Mesothelial cell of epicardium (in vitro differentiated cells): ENCODE measurements at places on chromosomes 5 and 9. TPM values are rescaled to one million over a fixed set of nuclear protein-coding genes. Genes with fewer than 3 reads are reported as not detected.

The LCN1 gene
- total RNA-seq = not detected in 3 replicates

The DMRT3 gene
- total RNA-seq = 2.1 to 3.3 TPM (median 2.5 TPM) in 3 replicates

The PSD2 gene
- total RNA-seq = 0.78 to 0.95 TPM (median 0.86 TPM) in 3 replicates

The TGFBI gene
- 339 to 354 TPM (median 345 TPM) in 3 replicates for total RNA-seq

The KIAA0825 gene
- total RNA-seq = 5.3 to 5.6 TPM (median 5.4 TPM) in 3 replicates

The SHB gene
- total RNA-seq = 33.7 to 35.5 TPM (median 35.4 TPM) in 3 replicates

The ROPN1L gene
- 0.23 to 0.45 TPM in 2 of 3 replicates, not detected in the other for total RNA-seq

DNA sequence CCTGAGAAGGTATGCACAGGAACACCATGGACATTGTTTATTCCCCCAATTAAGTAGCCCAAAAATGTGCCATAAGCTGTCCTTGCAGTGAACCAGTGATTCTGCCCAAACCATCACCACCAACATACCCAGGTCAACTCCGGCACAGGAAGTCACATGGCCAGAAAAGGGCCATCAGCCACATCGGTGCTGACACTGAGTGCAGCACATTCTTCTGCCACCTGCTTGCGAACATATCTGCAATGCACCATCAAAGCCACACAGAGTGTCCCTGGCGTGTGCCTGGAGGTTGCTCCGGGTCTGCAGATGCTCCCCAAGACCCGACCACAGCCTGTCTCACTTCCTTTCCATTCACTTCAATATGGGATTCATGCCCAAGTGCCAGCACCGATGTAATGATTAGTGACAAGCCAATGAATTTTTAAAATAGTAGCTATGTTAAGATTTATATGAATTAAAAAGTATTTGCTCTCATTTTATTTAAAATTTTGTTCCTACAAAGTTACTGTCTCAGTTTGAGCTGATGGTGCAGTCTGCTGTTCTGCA lies 37.6 kb downstream of the SYK start:
- no peak overlapping the region for H3K27ac ChIP-seq
- no peaks in the 10 kb centered on the region for H3K4me1 ChIP-seq
- H3K36me3 ChIP-seq = no peaks in the 10 kb centered on the region
- H3K27me3 ChIP-seq = no peaks in the 10 kb centered on the region

DNA sequence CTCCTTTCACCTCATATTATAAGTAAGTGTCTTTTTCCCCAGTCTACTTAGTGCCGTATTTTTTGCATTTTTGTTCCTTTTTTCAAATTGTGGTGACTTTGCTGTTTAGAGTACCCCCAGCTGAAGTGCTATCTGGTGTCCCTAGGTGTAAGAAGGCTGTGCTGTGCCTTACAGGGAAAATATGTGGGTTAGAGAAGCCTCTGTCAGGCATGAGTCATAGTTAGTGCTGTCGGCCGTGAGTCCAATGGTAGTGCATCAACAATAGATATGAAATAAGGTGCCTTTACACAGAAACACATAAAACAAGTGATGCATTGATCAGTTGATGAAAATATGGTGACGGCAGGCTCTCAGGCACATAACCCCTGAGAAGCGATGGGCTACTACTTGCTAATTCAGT lies 20.1 kb downstream of the SYK start:
- H3K36me3 ChIP-seq = peaks cover 5% of the 10 kb centered on the region
- H3K4me3 ChIP-seq = no peak overlapping the region
- H3K4me1 ChIP-seq = no peaks in the 10 kb centered on the region
- peaks cover 7% of the 10 kb centered on the region for H3K27me3 ChIP-seq
- DNase-seq = no peak
- no peak overlapping the region for H3K27ac ChIP-seq

DNA sequence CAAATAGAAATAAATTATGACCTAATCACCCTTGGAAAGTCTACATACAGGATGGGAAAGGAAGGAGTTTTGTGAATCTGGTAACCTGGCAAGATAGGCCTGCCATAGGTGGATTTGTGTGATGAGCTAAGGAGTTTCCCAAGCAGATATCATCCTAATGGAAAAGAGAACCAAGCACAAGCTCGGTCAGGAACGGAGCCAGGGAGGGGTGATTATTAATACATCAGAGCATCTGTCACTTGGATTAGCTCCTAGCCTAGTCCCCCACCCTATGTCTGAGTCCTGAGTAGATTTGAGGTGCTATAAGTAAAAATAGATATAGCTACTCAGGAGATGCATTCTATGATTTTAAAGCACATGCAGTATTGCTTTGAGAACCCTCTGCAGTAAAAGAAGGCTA lies 57.3 kb upstream of the SMARCA2 start:
- H3K27ac ChIP-seq = no peak overlapping the region
- no peaks in the 10 kb centered on the region for H3K36me3 ChIP-seq
- no peak overlapping the region for H3K4me3 ChIP-seq
- no peaks in the 10 kb centered on the region for H3K27me3 ChIP-seq
- DNase-seq = no peak

DNA sequence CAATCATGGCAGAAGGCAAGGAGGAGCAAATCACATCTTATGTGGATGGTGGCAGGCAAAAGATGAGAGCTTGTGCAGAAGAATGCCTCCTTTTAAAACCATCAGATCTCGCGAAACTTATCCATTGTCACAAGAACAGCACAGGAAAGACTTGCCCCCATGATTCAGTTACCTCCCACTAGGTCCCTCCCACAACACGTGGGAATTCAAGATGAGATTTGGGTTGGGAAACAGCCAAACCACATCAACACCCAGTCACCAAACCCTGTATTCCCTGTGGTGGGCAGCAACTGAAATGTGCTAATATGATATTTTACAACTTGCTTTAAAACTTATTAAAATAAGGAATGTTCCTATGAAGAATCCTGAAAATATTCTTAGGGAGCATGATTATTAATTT lies 54.2 kb downstream of the RASGRF2 start:
- DNase-seq = no peak
- no peak overlapping the region for H3K4me3 ChIP-seq
- peaks cover 2% of the 10 kb centered on the region for H3K36me3 ChIP-seq
- no peak overlapping the region for H3K27ac ChIP-seq

DNA sequence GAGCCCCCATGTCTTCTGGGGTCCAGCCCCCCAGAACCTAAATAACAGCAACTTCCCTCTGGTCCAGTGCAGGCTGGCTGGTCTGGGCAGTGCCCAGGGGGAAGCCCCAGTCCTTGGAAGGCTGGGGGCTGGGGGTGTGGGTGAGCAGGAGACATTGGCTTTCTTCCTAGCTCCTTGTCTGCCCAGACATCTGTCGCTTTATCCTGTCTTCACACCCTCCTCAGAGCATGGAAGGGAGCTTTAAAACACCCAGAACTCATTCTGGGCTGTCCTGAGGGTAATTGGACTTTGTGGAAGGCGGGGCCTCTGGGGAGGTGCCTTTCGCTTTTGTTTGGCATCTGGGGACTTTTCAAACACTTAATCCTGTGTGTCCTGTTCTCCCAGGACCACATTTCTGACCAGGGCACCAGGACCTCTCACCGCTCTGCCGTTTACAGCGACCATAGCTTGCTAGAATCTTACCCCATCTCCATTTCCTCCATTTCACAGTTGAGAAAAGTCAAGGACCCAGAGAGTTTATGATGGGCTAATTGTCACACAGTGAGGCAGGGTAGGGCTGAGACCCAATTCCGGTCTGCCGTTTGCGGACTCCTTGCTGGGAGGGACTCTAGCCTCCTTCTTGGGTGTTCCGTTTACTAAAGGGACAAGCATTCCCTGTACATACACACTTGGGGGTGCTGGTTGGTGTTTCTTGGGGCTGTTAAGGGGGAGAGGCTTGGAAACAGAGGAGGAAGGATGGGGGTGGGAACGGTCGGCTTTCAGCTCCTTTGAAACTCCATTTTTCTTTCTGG lies 1.1 kb downstream of the GSN start:
- peak overlapping the region; percentile 84 for H3K27ac ChIP-seq
- H3K27me3 ChIP-seq = peaks cover 11% of the 10 kb centered on the region
- peaks cover 42% of the 10 kb centered on the region for H3K4me1 ChIP-seq

DNA sequence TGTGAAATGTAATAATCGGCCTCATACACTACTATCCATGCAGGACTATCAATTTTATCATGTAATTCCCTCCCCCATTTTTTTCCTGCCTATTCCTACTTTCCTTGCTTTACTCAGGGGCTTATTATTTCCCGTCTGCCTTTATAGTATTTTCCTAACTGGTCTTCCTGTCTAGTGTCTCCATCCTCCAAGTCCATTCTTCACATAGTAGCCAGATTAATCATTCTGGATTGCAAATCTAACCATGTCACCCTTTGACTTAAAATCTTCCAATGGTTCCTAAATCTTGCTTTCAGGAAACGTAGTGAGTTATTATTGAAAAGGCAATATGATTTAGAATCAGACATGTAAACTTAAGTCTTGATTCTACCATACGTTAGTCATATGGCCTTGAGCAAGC lies 307.4 kb upstream of the HAPLN1 start:
- H3K4me1 ChIP-seq = no peaks in the 10 kb centered on the region
- no peak for DNase-seq
- H3K36me3 ChIP-seq = peaks cover 4% of the 10 kb centered on the region
- H3K27me3 ChIP-seq = no peaks in the 10 kb centered on the region
- no peak overlapping the region for H3K27ac ChIP-seq
- no peak overlapping the region for H3K4me3 ChIP-seq

GRCh38 chr5:181076920-181077319 lies 36.9 kb downstream of the BTNL9 start:
- H3K27ac ChIP-seq = no peak overlapping the region
- DNase-seq = no peak
- no peak overlapping the region for H3K4me3 ChIP-seq
- H3K36me3 ChIP-seq = no peaks in the 10 kb centered on the region
- H3K4me1 ChIP-seq = no peaks in the 10 kb centered on the region

DNA sequence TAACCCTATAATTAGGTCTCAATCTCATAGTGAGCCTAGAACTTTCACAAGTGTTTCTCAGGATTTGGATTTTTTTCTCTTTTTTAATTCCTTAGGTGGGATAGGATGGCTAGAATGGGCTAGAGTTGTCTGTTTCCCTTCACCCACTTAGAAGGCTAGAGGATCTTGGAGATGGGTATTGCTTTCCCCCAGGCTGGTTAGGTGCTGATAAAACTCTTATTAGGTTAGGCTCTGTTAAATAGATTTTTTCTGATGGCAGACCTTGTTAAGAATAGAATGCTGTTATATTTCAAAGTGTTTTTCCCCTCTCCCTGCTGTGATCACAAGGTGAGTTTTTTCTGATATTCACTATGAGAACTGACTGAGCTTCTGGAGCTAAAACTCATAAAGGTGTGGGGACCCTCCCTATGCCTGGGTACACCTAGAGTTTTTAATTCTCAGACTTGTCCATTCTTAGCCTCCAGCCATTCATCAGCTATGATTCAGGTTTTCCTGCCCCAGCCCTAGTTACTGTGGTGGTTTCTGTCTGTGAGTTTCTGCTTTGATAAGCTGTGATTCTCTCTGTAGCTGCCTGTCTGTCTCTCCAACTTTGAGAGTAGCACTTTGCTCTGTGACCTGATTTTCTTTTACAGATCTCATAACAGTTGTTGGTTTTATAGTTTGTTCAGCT lies 132.4 kb downstream of the HACD4 start:
- H3K4me1 ChIP-seq = peaks cover 11% of the 10 kb centered on the region
- no peak overlapping the region for H3K4me3 ChIP-seq
- peak overlapping the region; percentile 24 for H3K27ac ChIP-seq
- no peak for DNase-seq
- H3K36me3 ChIP-seq = peaks cover 15% of the 10 kb centered on the region

GRCh38 chr5:9411142-9411541 lies 134.7 kb downstream of the SEMA5A start:
- peaks cover 2% of the 10 kb centered on the region for H3K4me1 ChIP-seq
- H3K27me3 ChIP-seq = no peaks in the 10 kb centered on the region
- no peak overlapping the region for H3K4me3 ChIP-seq
- H3K36me3 ChIP-seq = no peaks in the 10 kb centered on the region
- no peak for DNase-seq
- H3K27ac ChIP-seq = no peak overlapping the region

- peak; percentile 61 for DNase-seq
- H3K27ac ChIP-seq = no peak overlapping the region
- peaks cover 26% of the 10 kb centered on the region for H3K27me3 ChIP-seq
- H3K4me1 ChIP-seq = no peaks in the 10 kb centered on the region
- H3K4me3 ChIP-seq = no peak overlapping the region
These were observed 22.8 kb upstream of the FOXB2 start for GRCh38 chr9:76996700-76997099.

DNA sequence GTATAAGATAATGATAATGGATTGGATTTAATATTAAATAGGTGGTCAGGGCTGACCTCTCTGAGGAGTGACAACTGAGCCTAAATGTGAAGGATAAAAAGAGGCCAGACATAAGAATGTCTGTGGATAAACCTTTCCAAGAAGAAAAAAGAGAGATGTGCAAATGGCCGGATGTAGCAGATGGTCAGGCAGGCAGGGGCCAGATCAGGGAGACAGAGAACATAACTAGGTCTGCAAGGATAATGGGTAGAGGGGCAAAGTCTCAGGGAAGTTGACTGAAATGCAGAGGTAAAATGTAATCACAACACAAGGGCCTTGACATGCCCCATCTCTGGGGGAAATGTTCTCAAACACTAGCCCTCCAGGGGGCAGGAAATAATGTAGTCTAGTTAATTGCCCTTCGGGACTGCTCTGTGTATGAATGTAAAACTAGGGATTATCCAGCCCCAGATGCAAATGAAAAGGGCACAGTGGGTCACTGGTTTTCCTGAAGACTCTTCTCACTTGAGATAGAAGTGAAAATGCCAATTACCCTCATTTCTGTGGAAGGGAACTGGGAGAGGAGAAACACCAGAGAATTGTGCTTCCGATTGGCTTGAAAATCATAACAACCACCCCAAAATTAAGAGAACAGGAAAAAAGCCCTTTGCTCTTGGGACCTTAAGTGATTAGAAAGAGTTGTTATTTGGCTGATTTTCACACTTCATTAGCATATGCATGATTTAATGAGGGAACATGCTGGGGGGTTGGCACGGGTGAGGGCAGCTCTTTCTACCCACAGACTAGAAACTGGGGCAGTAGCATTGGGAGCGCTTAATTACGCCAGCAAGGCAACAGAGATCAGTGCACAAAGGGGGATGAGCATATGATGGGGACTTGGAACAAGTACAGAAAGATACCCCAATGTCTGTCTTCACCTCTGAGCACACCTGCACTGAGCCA lies 88.6 kb downstream of the PPP2R2B start:
- H3K4me1 ChIP-seq = peaks cover 11% of the 10 kb centered on the region
- no peaks in the 10 kb centered on the region for H3K36me3 ChIP-seq
- no peak overlapping the region for H3K27ac ChIP-seq
- H3K27me3 ChIP-seq = no peaks in the 10 kb centered on the region
- no peak overlapping the region for H3K4me3 ChIP-seq

GRCh38 chr5:13503017-13503416 lies 441.5 kb downstream of the DNAH5 start:
- no peak overlapping the region for H3K27ac ChIP-seq
- no peak overlapping the region for H3K4me3 ChIP-seq
- peaks cover 9% of the 10 kb centered on the region for H3K27me3 ChIP-seq
- no peaks in the 10 kb centered on the region for H3K36me3 ChIP-seq

GRCh38 chr9:107127608-107128007 lies 155.5 kb upstream of the RAD23B start:
- no peak overlapping the region for H3K27ac ChIP-seq
- H3K27me3 ChIP-seq = no peaks in the 10 kb centered on the region
- H3K4me3 ChIP-seq = no peak overlapping the region
- H3K4me1 ChIP-seq = peaks cover 4% of the 10 kb centered on the region

DNA sequence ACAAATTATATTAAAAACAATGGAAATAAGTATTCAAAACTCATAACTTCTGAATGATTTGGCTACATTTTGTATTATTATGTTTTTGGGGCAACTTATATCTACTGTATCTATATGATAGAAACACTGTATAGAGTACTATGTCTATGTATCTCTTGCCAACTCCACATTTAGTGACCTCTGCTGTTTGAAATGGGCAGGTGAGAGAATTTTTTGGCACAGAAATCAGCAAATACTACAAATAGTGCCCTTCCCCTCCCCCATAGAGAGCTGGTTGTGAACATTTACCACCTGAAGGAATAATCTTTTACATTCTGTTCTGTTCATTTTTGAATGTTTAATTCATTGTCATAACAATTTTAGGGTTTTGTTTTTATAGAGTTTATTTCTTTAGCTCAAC lies 545.3 kb downstream of the PDE4D start:
- peaks cover 76% of the 10 kb centered on the region for H3K4me1 ChIP-seq
- peak overlapping the region; percentile 81 for H3K27ac ChIP-seq
- H3K36me3 ChIP-seq = peaks cover 2% of the 10 kb centered on the region
